ENCODE measurements at places on chromosomes 3 and 15.

DNA sequence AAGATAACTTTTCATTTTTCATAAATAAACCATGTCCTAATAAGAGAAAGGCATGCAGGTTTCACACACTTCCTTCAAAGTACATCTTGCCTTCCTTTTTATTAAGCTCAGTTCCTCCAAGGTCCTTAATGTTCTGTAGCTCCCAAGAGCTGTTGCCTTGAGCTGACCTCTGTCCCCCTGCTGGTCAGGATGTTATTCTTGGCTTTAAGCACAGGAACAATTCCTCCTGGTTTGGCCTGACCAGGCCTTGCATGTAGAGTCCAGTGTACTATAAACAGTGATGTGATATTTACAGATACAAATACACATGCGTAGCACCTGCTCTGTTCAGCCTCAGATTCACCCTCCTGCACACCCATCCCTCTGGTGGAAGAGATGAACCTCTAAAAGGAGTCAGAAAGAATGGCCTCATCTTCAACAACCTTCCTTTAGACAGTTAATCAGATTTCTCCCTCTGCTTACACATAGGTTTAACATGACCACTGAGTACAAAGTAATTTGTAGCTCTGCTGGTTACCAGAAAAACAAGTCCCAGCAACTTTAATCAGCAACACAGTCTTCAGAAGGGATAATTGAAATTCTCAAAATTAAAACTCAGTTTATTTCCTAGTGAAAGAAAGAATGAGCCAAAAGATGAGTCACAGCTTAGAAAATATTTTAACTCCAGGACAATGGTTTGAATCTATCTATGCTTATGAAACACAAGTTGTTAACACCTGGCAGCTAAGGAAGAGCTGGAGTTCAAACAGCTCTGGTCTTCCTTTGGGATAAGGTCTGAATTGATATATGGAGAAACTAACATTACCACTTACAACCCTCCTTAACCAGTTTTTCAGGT is 46.5 kb downstream of the PTPN9 start:
- peak; percentile 30 for DNase-seq

DNA sequence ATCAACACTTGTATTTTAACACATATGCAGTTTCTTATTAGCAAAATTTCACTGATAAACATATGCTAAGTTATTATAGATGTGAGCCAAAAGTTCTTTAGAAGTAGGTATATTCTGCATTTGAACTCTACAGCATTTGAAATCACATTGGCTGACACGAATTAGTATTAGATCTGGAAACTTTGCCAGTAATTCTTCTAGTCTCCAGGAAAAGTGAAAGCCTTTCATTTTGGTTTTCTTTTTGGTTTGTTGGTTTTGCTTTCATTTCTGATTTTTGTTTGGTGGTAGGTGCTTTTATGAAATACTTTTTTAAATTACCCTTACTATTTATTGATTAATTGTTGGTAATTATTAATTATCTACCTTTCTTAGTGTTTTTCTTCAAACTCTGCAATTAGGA is 72.9 kb downstream of the RBMS3 start:
- no peak for DNase-seq

GRCh38 chr15:100769975-100770340 is 109.7 kb upstream of the ALDH1A3 start:
- no peak for DNase-seq

GRCh38 chr3:126704494-126705214 is 614 bp downstream of the CHCHD6 start:
- no peak for DNase-seq

DNA sequence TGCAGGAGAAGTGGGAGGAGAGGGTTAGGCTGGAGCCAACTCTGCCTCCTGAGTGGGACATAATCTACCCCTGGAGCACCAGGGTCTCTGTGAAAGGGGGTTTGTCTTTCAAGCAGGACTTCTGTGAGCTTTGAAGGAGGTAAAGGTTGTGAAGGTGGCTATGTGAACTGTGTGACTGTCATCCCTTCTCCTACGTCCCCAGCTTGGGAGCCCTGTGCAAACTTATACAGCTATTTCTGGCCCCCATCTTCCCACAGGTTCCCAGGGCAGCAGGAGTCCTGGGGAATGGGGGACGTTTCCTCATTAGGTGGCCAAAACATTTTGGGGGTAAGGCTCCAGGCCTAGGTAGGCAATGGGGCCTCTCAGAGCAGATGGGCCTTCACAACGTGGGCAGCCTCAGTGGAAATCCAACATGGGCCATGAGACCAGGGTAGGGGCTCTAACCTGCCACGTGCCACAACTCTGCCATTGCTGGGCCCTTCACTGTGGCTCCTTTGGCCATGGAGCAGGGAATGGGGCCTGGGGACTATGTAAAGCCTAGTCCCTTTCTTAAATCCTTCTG is 3.5 kb downstream of the VIPR1 start:
- DNase-seq, result no peak

DNA sequence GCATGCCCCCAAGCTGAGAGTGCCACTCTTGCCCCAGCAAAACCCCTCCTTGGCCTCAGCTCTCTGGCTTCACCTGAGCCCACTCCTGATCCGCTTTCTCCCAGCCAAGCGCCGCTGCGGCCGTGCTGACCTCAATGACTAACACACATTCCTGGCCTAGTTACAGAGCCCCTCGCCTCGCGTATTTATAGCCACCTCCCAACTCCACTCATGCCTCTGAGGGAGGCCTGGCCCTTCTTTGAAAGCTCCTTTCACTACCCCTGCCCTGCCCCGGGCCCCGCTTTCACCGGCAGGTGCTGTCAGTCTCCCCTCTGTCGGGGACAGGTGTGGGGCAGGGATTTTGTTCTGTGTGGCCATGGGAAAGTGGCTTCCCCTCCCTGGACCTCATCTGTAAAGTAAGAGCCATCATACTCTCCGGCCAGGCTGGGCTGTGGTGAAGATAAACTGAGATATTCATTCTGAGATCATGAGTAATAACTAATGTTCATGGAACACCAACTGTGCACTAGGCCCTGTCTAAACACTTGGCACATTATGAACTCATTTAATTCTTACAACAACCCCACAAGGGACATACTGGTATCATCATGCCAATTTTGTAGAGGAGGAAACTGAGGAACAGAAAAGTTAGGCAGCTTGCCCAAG is 13.2 kb upstream of the ATP2B2 start:
- DNase-seq, result peak; percentile 68

DNA sequence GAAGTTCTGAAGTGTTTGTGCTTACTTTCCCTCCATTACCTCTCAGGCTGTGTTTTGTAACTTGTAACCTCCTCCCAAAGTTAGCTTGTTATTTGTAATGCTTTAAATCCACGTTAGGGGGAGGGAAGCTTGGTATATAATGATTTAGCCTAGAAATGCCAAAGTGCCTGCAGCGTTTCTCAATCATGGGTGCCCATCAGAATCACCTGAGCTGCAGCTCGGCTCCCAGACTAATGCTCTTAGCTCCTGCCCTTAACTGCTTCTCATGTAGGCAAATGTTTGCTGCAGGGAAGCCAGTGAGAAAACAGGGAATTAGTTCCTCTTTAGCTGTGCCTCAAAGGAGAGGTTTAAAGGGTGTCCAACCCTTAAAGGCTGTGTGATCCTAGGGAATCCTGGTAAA is 219.2 kb upstream of the NAALADL2 start:
- DNase-seq, result no peak

GRCh38 chr3:11498177-11498576 is 145.5 kb downstream of the VGLL4 start:
- no peak for DNase-seq

- DNase-seq, result no peak
Measured at GRCh38 chr3:194766845-194767244, 81.2 kb downstream of the FAM43A start.
